DMS79 treated with DMSO at 0.1 percent for 48 hours (cell line): ENCODE measurements at places on chromosomes 5 and 9.

- no peak for DNase-seq
These were observed 10.3 kb upstream of the TPM2 start for GRCh38 chr9:35700031-35700430.

- DNase-seq: no peak
These were observed 74.4 kb downstream of the LHFPL2 start for GRCh38 chr5:78574131-78574673.

GRCh38 chr9:38227061-38227540, 158.1 kb upstream of the SHB start:
- peak; percentile 93 for DNase-seq

DNA sequence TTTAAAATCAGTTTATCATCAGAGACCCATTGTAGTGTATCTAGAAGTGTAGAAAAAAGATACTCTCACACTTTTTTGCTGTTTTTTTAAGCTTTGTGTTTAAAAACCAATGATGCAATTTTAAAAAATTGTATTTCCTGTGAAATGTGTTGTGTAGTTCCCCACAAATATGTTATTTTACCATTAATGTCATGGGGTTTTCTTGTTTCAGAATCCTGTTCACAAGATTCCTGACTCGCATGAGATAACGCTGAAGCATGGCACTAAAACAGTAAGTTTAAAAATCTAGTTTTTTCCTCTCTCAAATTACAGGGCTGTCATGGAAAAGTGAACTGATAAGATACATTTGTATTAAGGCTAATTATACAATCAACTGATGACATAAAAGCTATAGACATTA, 58.6 kb downstream of the WDR70 start:
- DNase-seq: no peak

GRCh38 chr5:124961521-124961920, 215.1 kb upstream of the ZNF608 start:
- no peak for DNase-seq

DNA sequence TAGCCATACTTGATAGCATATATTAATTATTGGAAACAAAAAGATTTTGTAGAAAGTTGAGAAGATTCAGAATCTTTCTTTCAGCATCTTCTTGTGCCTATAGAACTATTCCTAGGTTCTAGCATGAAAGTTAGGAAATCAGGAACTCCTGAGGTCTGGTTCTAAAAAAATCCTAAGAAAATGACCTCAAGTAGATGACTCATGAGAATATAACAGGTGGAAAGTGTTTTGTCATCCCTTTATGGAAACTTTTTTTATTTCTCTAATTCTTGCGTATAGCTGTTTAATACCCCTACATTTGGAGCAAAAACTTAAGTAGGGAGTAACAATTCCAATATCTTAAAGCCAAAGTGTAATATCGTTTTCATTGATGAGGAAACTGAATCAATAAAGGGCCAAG, 574.1 kb downstream of the NR2F1-AS1 start:
- no peak for DNase-seq

GRCh38 chr5:94562327-94562971, 56.0 kb downstream of the KIAA0825 start:
- DNase-seq: no peak

GRCh38 chr5:118450554-118451332, 537.6 kb downstream of the DTWD2 start:
- no peak for DNase-seq

DNA sequence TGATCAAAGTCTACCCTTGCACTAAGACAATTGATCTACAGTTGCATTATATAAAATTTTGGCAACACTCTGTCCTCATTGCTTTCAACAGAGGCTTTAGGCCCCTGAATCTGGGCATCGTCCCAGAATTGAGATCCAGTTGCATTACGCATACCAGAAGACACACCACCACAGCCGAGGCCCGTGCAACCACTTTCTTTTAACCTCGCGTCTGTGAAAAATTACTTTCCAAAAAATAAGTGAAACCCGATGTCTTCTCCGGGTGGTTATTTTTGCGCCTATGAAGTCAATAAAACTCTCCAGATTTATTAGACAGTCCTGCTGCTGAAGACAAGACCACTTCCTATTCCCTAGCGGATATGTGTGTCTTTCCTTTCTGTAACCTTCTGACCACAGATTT, 52.1 kb upstream of the NFIB start:
- no peak for DNase-seq

GRCh38 chr5:16546732-16547131, 70.1 kb downstream of the RETREG1 start:
- no peak for DNase-seq

DNA sequence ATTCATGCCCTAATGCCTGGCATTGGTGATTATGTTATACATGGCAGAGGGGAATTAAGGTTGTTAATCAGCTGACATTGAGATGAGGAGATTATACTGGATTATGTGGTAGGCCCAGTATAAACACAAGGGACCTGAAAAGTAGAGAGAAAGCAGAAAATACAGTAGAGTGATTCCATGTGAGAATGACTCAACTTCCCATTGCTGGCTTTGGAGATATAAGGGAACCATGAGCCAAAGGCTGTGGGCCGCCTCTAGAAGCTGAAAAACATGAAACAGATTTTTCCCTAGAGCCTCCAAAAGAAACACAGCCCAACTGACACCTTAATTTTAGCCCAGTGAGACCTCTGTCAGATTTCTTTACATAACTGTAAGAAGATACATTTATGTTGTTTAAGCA, 65.0 kb upstream of the CTXN3 start:
- no peak for DNase-seq

GRCh38 chr5:31084871-31085270, 108.6 kb upstream of the CDH6 start:
- no peak for DNase-seq

DNA sequence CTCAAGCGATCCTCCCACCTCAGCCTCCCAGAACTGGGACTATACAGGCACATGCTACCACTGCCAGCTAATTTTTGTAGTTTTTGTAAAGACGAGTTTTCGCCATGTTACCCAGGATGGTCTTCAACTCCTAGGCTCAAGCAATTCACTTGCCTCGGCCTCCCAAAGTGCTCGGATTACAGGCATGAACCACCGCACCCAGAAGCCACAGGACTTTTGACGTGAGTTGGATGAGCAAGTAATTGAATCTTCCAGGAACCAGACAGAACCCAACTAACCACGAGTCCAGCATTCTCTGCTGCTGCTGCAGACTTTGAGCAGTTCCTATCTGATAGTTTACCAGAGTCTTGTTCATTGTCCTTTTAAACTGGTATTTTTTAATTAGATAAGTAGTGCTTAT, 9.6 kb upstream of the ATP6V0E1 start:
- no peak for DNase-seq

- DNase-seq: no peak
These were observed 2.8 kb upstream of the PRR16 start for GRCh38 chr5:120461251-120461650.

GRCh38 chr5:41772785-41773442, 97.3 kb downstream of the OXCT1 start:
- no peak for DNase-seq
